ENCODE measurements at places on chromosomes 13 and 19. TPM values are rescaled to one million over a fixed set of nuclear protein-coding genes. Genes with fewer than 3 reads are reported as not detected.

DNA sequence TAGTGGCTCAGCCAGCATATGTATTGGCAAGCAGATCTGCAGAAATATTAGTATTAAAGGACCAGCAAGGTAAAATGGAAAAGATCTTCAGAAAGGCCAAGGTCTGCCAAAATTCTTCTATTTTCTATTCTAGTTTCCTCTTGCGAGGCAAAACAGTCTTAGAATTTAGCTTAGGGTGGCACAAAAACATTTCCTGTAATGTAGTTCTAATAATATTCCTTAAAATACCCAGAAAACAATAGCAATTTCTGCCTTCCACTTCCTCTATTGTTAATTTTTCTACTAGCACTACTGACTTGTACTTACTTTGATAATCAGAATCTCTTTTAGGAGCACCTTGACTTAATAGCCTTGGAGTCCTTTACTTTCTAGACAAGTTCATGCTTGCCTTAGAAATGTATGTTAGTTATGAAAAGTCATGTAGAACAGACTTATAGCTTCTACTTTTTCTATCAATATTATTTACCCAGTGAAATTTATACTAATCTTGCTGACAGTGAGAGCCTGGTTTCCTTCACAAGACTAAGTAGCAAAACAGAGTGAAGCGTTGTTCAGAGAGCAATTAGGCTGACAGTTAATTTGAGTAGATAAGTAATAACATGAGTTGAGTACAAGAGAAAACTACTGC is 23.9 kb upstream of the LPAR6 start:
- no peak for DNase-seq

Gene PLVAP
- polyA plus RNA-seq, result not detected

DNA sequence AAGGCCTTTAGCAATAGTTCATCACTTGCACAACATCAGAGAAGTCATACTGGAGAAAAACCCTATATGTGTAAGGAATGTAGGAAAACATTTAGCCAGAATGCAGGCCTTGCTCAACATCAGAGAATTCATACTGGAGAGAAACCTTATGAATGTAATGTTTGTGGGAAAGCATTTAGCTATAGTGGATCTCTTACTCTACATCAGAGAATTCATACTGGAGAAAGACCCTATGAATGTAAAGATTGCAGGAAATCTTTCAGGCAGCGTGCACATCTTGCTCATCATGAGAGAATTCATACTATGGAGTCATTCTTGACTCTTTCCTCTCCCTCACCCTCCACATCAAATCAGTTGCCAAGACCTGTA is 19.8 kb downstream of the ZNF583 start:
- no peak for DNase-seq

- DNase-seq, result no peak
Observed at GRCh38 chr13:76773448-76774094, 112.6 kb downstream of the KCTD12 start.

DNA sequence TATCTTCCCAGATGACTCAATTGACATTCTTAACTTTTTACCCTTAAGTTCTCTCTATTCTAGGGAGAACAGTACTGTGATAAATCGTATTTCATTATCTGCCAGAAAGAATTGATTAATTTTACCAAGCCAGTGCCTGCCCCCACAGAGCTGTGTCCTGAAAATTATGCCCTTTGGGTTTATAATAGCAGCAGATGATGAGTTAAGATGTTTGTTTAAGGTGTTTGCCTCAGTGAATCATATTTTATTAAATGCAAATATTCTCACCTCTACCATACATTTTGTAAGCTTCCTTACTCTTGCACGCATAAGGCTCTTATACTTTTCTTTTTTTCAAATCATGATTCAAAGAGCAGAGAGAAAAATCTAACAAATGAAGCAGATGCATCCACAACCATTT is 318.6 kb downstream of the DCT start:
- no peak for DNase-seq

Gene WDR88
- 0.03 TPM for polyA plus RNA-seq

Gene LILRB1
- polyA plus RNA-seq, result not detected

Gene TLE2
- polyA plus RNA-seq, result 2.3 TPM

DNA sequence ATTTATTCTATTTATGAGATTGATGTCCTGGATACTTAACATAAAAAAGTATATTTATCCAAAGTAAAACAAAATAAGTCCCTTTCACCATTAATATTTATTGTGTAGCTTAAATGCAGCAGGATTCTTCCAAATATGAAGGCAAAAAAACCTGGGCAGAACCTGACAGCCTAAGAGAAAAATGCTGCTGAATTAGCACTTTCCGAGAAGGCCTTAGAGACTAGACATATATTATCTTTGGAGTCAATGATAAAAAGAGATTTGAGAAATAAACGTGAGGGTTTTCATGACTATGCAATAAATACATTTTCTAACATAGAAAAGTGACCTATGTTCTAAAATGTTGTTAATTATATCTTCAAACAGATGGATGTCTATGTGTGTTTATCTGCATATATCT is 566.9 kb downstream of the PCDH9 start:
- DNase-seq, result no peak

- DNase-seq, result peak; percentile 79
Observed at GRCh38 chr19:46674416-46675178, 13.6 kb upstream of the DACT3 start.

Gene B3GNT8
- not detected for polyA plus RNA-seq

- DNase-seq, result no peak
Observed at GRCh38 chr13:98858191-98858590, 105.7 kb upstream of the SLC15A1 start.

Gene MYO9B
- polyA plus RNA-seq, result 37.6 TPM

Gene KCNK6
- 0.29 TPM for polyA plus RNA-seq

DNA sequence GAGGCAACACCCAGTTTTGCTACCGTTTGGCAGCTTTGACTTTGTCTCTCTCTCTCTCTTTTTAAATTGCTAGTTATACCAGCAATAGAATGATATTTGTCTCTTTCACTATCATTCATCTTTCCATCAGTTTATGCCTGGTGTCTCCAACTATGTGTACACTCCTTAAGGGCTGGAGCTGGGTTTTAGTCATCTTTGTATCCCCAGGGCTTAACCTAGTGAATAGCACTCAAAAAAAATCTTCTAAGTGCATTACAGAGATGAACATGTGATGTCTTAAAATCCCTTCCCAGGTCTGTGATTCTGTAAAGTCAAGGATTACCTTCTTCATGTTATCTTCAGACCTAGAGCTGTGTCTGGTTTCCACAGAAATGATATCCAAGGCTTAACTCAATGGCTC is 7.8 kb upstream of the UBL3 start:
- DNase-seq, result no peak

Gene OR7A17
- not detected for polyA plus RNA-seq

GRCh38 chr19:10421240-10422045 is 1.1 kb downstream of the PDE4A start:
- no peak for DNase-seq

GRCh38 chr13:63175536-63175935 is 1759.9 kb upstream of the PCDH20 start:
- no peak for DNase-seq

DNA sequence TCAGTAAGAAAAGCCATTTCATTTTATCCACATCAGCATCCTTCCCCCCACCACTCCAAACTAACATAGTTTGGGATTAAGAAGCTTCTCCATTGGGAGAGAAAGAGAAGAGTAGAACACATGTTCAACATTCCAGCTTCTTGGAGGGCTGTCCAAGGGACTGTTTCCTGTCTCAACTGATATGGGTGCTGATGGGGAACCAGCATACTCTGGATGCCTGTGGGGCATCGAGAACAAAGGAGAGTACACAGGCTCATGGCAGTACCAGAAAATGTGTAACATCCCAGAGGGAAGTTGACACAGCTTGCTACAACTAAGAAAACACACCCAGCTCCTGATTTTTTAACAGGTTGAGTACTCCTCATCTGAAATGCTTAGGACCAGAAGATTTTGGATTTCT is 24.7 kb downstream of the SUCLA2 start:
- no peak for DNase-seq
